ENCODE measurements at places on chromosomes 4 and X.

DNA sequence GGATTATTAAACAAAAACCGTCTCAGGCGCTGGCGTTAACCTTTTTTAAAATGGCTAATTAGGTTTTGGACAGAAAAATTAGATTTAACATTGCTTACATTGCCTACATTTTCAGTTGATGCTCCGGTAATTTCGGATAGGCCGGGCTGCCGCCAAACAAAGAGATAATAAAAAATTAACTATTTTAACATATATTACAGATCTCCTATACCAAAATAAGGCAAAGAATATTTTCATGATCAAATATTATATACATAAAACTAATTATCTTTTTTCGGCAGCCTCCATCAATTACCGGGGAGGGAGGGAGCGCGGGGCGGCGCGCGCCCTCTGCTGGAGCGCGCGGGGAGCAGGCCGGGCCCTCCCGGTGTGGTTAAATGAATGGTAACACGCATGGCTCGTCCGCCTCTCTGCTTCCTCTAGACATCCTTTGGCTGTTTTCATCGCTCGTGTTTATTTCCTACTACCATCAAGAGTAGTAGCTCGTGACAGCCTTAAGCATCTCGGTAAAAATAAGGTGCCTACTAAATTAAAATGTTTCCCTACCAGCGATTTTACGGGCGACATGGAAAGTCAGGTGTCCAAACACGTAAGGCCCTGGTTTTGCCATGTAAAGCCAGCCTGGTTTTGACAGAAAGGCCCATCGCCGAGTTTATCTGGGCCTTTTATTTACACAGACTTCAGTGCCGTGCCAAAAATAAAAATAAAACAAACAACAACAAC, 52.4 kb upstream of the TMEM33 start:
- DNase-seq, result peak; percentile 56

- no peak for DNase-seq
Observed at GRCh38 chrX:41167888-41168287, 82.6 kb downstream of the USP9X start.

- DNase-seq, result peak; percentile 11
Observed at GRCh38 chr4:130336585-130337217, 1240.7 kb downstream of the C4orf33 start.

DNA sequence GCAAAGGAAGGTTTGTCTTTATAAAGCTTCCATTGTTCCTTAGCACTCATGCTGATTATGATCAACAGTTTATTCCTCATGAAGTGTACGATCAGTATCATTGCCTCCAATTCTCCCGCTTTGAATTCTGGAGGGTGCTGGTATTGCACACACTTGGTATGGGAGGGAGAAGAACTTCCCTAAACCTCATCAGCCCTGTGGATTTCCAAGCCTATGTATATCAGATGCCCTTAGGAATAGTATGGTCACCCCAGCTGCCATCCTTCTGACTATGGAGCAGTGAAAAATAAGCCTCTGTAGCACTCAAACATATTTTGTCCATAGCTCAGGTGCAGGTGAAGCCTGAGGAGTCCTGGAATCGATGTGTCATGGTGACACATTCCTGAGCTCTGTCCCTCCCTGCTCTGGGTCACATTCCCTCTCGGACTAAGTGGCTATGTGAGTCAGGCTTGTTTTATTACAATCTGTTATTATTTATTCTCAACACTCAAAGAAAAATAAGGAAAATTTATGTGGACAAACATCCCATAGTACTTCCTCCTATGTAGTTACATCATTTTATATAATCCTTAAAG, 2.0 kb upstream of the ZDHHC9 start:
- DNase-seq, result no peak

GRCh38 chr4:61217222-61217621, 17.1 kb downstream of the ADGRL3 start:
- DNase-seq, result no peak

GRCh38 chr4:61298178-61298740, 98.1 kb downstream of the ADGRL3 start:
- DNase-seq, result no peak

GRCh38 chr4:84672177-84672576, 89.2 kb downstream of the CDS1 start:
- no peak for DNase-seq

DNA sequence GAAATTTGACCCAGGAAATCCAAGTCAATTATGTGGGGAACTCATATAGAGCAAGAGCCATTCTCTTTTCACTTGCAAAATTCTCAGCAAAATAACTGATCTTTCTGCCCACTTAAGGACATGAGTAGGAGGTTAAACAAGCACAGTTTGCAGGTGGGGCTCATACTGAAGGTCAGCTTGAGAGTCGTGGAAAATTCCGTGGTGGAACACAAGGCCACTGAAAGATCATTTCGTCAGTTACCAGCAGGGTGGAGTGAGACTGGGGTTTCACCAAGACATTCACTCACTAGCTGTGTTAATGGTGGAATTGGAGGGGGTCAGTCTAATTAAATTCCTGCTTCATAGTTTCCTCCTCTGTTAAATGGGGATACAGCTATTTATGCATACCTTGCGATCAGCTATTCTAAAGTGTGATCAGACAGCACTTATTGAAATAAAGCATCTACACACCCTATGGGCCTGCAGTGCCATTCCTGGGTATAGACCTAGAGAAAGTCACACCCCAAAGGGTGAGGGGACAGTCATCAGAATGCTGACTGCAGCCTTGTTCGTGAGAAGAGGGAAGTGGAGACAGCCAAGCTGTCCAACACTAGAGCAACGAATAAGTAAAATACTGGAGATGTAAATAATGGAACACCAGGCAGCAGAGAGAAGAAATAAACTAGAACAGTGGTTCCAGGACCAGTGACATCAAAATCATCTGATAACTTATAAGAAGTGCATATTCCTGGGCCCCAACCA, 42.7 kb upstream of the CLNK start:
- DNase-seq, result no peak

- no peak for DNase-seq
Observed at GRCh38 chr4:23305026-23305425, 584.8 kb downstream of the PPARGC1A start.

GRCh38 chr4:179927473-179927872, 2315.7 kb upstream of the TENM3 start:
- DNase-seq, result no peak

- no peak for DNase-seq
Observed at GRCh38 chr4:6319530-6320150, 50.0 kb downstream of the WFS1 start.

- DNase-seq, result no peak
Observed at GRCh38 chr4:186553717-186554116, 1.6 kb downstream of the MTNR1A start.

DNA sequence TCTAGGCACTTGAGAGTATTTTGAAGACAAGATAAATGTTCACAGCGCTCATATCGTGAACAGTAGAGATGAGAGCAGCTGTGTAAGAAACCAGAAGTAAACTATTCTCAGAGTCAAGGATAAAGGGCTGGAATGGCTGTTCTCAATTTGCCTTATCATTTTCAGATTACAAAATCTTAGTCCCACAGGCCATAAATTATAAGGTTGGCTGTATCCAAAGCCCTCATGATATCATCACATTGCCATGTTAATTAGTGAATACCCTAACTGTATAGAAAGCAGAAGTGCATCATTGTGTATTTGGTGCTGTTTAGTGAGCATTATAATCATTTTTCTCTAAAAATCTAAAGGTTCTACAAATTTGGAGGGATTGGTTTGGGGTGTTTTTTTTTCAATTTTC, 168.9 kb upstream of the EDNRA start:
- no peak for DNase-seq

- peak; percentile 20 for DNase-seq
Observed at GRCh38 chr4:7630568-7631287, 196.0 kb upstream of the PSAPL1 start.

- no peak for DNase-seq
Observed at GRCh38 chrX:2931612-2932011, 2.5 kb upstream of the ARSD start.

GRCh38 chr4:149790172-149790907, 25.3 kb downstream of the IQCM start:
- DNase-seq, result no peak

DNA sequence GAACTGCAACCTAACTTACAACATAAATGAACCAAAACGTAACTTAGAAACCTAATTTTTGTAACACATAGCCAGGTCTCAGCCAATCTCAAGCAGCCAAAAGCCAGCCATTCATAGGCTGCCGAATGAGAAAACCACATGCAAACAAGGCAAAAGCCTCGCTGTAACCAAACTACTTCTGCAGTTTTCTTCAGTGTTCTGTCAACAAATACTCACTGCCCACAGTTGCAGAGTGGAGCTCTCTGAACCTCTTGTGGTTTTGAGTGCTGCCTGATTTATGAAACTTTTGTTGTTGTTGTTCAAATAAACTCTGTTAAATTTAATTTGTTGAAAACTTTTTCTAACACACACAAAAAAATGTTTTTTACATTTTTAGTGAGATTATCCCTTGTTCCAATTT, 251.2 kb downstream of the PAPSS1 start:
- no peak for DNase-seq

DNA sequence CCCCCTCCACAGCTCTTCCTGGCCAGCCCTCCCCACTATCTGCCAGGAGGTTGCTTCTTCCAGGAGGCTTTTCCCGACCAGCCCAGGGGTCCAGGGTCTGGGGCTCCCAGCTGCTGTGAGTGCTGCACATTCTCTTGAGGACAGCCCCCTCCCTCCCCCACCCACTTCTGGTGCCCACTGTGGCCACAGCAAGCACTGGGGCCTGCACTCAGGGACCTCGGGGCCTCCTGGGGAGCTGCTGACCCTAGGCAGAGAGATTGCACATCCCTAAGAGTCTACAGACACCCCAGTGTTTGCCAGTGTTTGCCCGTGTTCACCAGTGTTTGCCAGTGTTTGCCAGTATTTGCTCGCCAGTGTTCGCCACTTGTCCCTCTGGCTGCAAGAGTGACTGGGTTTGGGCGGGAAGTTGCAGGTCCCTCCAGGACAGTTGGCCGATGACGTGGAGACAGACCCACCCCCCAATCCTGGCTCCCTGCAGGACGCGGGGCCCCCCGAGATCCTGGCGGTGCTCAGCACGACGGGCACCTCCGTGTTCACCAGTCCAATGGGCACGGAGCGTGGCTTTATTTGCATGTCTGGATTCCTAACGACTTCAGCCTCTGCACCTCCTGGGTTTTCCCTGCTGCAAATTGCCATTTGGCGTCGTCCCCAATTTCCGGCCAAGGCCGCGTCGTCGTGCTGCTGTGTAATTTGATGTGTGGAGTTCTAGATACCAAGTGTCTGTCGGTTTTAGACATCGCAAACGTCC, 87.5 kb upstream of the NKX1-1 start:
- no peak for DNase-seq

- DNase-seq, result no peak
Observed at GRCh38 chr4:43607827-43608461, 715.4 kb downstream of the GRXCR1 start.

DNA sequence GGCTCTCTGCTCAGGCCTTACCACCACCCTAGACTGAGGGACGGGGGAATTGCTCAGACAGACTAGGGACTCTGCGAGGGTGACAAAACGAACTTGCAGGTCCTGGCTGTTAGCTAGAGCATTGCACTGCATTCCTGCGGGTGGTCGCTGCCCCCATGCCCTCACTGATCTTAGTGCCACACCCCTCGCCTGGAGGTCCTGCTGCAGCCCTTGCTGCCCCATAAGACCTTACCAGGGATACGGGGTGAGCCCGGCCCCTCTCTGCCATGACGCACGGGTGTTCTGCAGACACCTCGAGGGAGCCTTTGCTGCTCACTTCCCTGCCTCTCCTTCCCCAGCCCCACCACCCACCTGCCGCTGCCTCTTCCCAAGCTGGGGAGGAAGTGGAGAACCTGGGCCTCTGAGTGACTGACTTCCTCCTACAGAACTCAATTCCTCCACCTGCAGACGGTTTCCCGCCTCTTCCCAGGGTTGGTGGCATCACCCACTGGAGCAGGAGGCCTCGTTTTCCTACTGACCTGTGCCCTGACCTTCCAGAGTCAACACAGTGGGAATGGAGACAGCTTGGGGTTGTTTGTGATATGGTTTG, 19.8 kb upstream of the TBC1D14 start:
- DNase-seq, result no peak

GRCh38 chrX:33204889-33205288, 6.5 kb downstream of the DMD start:
- no peak for DNase-seq

All from NCI-H1694 treated with DMSO at 0.1 percent for 48 hours (cell line).